Hair follicle dermal papilla cell (primary cell): ENCODE measurements at places on chromosomes 2 and 18. TPM values are rescaled to one million over a fixed set of nuclear protein-coding genes. Genes with fewer than 3 reads are reported as not detected.

The HSBP1L1 gene
- 1.8 and 4.1 TPM in 2 replicates for total RNA-seq

The ADNP2 gene
- 25.1 and 27.1 TPM in 2 replicates for total RNA-seq

The FZD7 gene
- 21.3 and 22.6 TPM in 2 replicates for total RNA-seq

The MAL gene
- not detected in 2 replicates for total RNA-seq

The CD302 gene
- total RNA-seq = 25.0 and 27.4 TPM in 2 replicates

The RAB12 gene
- 48.2 and 55.7 TPM in 2 replicates for total RNA-seq

The GULP1 gene
- total RNA-seq = 20.6 and 26.8 TPM in 2 replicates

The PER2 gene
- 11.2 and 13.5 TPM in 2 replicates for total RNA-seq

The ITPRIPL1 gene
- total RNA-seq = 6.6 and 10.7 TPM in 2 replicates

The UGT1A4 gene
- total RNA-seq = not detected in 2 replicates

The RFTN2 gene
- total RNA-seq = 10.4 and 17.5 TPM in 2 replicates

The EGR4 gene
- total RNA-seq = 0.12 TPM in 1 of 2 replicates, not detected in the other

The TTC39C gene
- 82.7 and 124 TPM in 2 replicates for total RNA-seq

The MOGAT1 gene
- total RNA-seq = not detected in 2 replicates

The LRP2 gene
- not detected in 2 replicates for total RNA-seq

The THAP4 gene
- 47.7 and 51.0 TPM in 2 replicates for total RNA-seq

The LYG2 gene
- total RNA-seq = not detected in 2 replicates

The CTIF gene
- 52.2 and 55.0 TPM in 2 replicates for total RNA-seq

The NT5C1B gene
- total RNA-seq = not detected in 2 replicates

The REG1B gene
- total RNA-seq = not detected in 2 replicates

The REG3A gene
- total RNA-seq = not detected in 2 replicates

The IDH1 gene
- 151 and 162 TPM in 2 replicates for total RNA-seq

The NAB1 gene
- total RNA-seq = 40.1 and 51.8 TPM in 2 replicates

The SLC5A7 gene
- total RNA-seq = not detected in 2 replicates

The CNTNAP5 gene
- total RNA-seq = 0.12 and 0.16 TPM in 2 replicates

The RASGRP3 gene
- 23.7 and 26.9 TPM in 2 replicates for total RNA-seq

The LRRC30 gene
- total RNA-seq = not detected in 2 replicates

The DIS3L2 gene
- 28.5 and 29.9 TPM in 2 replicates for total RNA-seq

The COL6A3 gene
- total RNA-seq = 4,331 and 7,373 TPM in 2 replicates

The SERPINB2 gene
- 18.2 and 19.6 TPM in 2 replicates for total RNA-seq

The DNER gene
- total RNA-seq = 0.12 TPM in 1 of 2 replicates, not detected in the other

The ST8SIA3 gene
- not detected in 2 replicates for total RNA-seq

The RAX gene
- not detected in 2 replicates for total RNA-seq

The TMEM178A gene
- total RNA-seq = 0.24 TPM in 1 of 2 replicates, not detected in the other

The C2orf72 gene
- not detected in 2 replicates for total RNA-seq

The MOCOS gene
- total RNA-seq = 8.9 and 14.5 TPM in 2 replicates

The PLGLB1 gene
- total RNA-seq = 1.8 TPM in 1 of 2 replicates, not detected in the other

The UGT1A3 gene
- total RNA-seq = not detected in 2 replicates

The PTH2R gene
- 0.16 TPM in 1 of 2 replicates, not detected in the other for total RNA-seq

The QPCT gene
- 16.4 and 16.6 TPM in 2 replicates for total RNA-seq

The KIAA2012 gene
- not detected in 2 replicates for total RNA-seq

The COL4A4 gene
- under 0.01 TPM in 2 replicates for total RNA-seq

The DYNAP gene
- total RNA-seq = not detected in 2 replicates

The ADD2 gene
- 0.32 TPM in 1 of 2 replicates, not detected in the other for total RNA-seq

The CIAO1 gene
- 90.3 and 110 TPM in 2 replicates for total RNA-seq

The ALPG gene
- total RNA-seq = not detected in 2 replicates

The MARS2 gene
- 3.9 and 4.2 TPM in 2 replicates for total RNA-seq

The ANKRD12 gene
- total RNA-seq = 59.4 and 66.5 TPM in 2 replicates

The ASB18 gene
- not detected in 2 replicates for total RNA-seq

The TEKT4 gene
- not detected in 2 replicates for total RNA-seq

The SLC16A14 gene
- under 0.01 TPM in 1 of 2 replicates, not detected in the other for total RNA-seq

The MAT2A gene
- total RNA-seq = 240 and 245 TPM in 2 replicates

The SERPINB10 gene
- total RNA-seq = 0.16 TPM in 1 of 2 replicates, not detected in the other

The SERPINB4 gene
- total RNA-seq = not detected in 2 replicates

The PSME4 gene
- 43.0 and 53.2 TPM in 2 replicates for total RNA-seq
